Naive thymus-derived CD4-positive, alpha-beta T cell (primary cell): ENCODE measurements at places on chromosomes 11 and 22.

GRCh38 chr22:50119768-50120251, 30.0 kb downstream of the MOV10L1 start:
- no peak for DNase-seq

DNA sequence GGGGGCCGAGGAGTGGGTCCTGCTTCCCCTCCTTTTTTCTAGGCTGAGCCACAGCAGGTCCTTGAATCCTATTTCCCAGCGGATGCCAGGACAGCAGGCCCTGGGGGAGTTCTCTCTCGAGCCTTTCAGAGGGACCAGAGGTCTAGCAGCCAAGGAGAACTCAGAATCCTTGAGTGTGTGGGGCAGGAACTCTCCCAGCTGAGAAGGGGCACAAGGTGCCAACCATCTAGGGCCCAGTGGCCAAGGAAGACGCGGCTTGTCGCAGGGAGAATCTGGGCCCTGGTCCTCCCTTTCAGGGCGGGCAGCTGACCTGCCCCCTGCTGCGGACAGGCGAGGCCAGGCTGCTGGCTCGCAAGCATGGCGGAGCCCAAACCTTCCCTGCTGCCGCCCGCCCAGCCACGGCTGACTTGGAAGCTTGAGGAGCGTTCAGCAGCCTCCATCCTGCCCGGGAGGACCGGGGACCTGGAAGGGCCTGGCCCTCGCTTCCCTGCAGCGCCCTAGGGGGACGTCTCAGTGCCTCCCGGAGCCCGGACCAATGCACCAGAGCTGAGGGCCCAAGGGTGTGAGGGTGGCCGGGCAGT, 972 bp upstream of the TSSC4 start:
- no peak for DNase-seq

GRCh38 chr22:19811211-19811621, 43.5 kb downstream of the GNB1L start:
- DNase-seq: no peak

GRCh38 chr11:18310800-18311340, 11.1 kb downstream of the HPS5 start:
- DNase-seq: no peak

DNA sequence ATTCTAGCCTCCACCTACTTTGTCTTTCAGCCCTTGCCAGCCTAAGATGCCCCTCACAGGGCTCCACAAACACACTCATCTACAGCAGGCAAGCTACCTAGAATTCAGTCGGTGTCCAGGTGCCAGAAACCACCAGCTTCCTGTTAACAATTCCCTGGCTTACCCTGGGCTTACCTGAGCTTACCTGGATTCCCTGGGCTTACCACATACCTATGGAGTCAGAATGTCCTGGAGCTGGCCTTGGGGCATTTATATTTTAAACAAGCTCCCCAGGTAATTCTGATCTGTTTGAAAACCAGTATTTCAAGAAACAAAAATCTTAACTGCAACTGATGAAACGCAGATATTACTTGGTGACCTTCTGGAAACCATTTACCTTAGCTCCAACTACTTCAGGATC, 123.6 kb downstream of the SLC1A2 start:
- no peak for DNase-seq
